ENCODE measurements at places on chromosomes 11 and 22.

DNA sequence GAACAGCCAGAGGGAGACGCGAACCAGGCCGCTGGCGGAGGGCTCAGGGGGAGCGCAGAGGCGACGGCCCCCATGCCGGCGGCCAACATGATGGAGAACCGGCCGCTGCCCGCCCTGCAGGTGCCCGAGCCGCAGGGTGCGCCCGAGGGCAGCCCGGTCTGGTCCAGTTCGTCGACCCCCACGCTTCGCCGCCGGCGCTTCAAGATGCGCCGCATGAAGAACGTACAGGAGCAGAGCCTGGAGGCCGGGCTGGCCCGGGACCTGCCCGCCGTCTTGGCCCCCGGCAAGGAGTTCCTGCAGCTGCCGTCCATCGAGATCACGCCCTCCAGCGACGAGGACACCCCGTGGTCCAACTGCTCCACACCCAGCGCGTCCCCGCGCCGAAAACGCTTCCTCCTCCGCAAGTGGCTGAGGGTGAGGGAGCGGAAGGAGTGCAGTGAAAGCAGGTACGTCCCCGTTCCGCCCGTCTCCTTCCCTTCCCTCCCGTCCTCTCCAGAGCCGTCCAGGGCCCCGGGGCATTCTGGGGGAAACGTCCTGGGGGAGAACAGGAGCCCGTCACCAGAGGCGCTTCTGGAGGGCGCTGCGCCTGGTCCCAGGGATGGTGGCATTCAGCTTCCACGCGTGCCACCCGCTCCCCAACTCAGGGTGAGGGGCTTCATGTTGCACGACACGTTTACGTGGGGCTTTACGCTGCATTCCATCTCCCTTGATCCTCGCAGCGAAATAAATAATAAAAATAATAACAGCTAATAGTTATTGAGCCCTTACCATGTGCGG is 840 bp downstream of the GRAMD1B start:
- DNase-seq: no peak

- DNase-seq: no peak
These were observed 40.3 kb downstream of the CSNK2A3 start for GRCh38 chr11:11312738-11313137.

GRCh38 chr11:30586251-30587144 is at the start of gene MPPED2:
MPPED2 (minus strand) TSS chr11:30586353; CDS start chr11:30580373, 5,980 bp downstream.
- DNase-seq: no peak

- no peak for DNase-seq
These were observed 17.3 kb upstream of the DGCR8 start for GRCh38 chr22:20062766-20063083.

GRCh38 chr11:129732941-129733340 is 82.7 kb upstream of the TMEM45B start:
- DNase-seq: no peak

DNA sequence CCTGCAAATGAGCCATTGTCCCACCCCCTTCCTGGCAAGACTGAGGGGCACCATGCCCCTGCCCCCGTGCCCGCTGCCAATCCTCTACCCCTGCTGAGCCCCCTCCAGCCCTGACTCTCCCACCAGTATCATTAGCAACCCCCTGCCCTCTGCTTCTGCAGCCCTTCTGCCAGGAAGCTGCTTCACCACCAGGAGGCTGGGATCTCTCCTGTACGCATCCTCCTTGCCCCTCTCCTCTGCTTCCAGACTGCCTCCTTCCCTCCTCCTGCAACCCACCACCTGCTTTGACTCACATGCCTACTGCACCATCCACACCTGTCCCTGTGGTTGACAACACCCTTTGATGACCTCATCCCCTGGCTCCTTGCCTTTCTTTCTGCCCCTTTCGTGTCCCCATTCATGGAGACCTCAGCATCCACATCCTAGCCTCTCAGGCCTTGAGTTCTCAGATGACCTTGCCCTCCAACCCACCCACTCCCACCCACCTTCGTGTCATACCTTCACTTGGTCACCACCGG is 13.4 kb upstream of the PNPLA3 start:
- no peak for DNase-seq

DNA sequence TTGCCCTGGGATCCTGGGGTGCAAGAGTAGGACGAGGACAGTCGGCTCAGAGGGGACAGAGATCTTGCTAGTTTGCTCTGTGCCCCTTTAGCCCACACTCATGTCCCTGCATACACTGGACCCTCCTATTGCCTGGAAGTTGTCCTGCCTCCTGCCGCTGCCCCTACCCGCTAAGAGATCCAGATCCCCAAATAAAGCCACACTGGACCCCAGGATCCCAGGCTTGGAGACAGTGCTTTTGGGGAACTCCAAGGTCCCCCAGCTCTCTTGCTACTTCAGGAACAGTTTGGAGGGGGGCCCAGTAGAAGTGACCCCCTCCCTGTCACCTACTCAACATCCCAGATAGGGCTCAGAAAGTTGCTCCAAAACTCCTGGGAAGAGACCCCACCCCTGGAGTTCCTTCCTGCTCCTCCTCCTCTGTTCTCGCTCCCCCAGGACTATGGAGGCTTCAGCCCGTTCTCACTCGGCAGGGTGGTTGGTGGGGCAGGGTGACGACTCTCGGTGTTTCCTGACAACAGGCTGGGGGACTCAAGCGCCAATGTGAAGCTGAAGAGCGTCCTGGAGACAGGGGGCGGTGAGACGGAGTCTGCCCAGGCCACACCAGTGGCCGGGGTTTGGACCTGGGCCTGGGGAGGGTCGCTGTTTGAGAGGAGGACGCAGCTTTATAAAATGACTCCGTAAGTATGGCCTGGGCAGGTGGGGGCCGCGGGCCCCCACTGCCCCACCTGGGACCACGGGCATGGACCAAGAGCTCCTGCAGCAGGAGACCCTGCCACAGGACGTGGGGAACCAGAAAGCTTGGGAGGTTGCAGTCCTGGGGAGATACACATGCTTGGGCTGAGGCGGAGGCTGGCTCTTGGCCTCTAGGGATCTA is 19.2 kb upstream of the TUB start:
- no peak for DNase-seq

GRCh38 chr22:32896891-32897290 is 95.4 kb downstream of the TIMP3 start:
- no peak for DNase-seq

- no peak for DNase-seq
These were observed 94.3 kb downstream of the PIWIL4 start for GRCh38 chr11:94661444-94661843.

GRCh38 chr11:109984634-109985289 is 108.4 kb upstream of the ZC3H12C start:
- no peak for DNase-seq

DNA sequence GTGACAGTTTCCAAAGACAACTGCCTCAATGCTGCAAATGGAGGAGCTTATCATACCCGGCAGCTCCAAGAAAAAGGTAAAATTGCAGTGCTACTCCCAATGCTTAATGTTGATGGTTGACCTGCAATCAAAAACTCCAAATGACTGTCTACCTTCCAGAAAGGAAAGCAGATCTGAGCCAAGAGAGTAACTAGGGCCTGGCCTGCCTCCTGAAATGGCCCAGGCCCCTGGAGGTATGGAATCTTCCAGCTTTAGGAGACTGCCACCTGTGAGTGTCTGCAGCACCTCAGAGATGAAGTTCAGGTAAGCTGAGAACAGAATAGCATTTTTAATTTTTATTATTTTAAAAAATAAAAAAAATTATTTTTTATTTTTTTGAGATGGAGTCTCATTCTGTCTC is 23.7 kb downstream of the EXPH5 start:
- DNase-seq: no peak

- no peak for DNase-seq
These were observed 119.6 kb upstream of the IGLL5 start for GRCh38 chr22:22767876-22768602.

- DNase-seq: no peak
These were observed 24.7 kb downstream of the CAPN1 start for GRCh38 chr11:65206441-65206841.

DNA sequence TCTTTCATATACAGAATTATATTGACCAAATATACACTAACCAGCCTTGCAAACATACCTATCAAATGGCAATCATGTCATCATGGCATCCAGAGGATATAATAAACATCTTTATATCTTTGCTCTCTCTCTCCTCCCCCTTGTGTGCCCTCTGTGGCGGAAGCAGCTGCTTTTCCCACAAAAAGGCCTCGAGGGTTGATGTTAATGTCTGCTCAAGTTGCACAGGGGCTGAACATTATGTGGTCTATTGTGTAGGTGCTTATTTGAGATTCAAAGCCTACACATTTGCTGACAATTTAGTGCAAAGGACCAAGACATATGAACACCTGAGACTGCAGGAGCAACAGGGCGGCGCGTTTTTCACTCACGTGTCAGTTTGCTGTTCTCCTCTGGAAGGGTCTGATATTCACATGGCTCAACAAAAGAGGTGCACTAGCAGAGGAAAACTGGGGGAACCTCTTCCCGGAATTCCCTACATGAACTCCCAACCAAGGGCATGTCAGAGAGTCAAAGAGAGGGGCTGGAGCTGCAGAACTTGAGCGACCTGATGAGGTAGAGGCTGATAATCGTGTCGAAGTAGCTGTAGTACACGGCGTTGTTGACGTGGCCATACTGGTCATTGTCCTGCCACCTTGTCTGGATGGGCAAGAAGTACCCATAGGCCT is 138.8 kb downstream of the RCN1 start:
- no peak for DNase-seq

GRCh38 chr22:45334528-45334927 is 24.8 kb downstream of the FAM118A start:
- no peak for DNase-seq

DNA sequence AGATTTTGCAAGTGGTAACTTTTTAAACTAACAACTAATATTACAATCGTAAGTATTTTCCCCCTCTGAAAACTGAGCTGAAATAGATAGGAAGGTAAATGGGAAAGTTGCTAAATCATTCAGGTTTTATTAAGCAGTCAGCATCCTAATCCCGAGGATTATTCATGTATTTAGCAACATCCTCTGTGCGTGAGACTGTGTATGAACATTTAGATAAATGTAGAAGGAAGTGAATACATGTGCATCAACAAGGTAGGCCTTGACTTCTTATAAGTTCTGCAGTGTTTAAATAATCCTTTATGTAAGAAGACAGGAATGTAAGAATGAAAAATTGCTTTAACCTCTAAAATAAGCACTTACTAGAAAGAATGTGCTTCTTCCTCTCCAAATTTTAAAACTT is 745.9 kb upstream of the TENM4 start:
- no peak for DNase-seq

DNA sequence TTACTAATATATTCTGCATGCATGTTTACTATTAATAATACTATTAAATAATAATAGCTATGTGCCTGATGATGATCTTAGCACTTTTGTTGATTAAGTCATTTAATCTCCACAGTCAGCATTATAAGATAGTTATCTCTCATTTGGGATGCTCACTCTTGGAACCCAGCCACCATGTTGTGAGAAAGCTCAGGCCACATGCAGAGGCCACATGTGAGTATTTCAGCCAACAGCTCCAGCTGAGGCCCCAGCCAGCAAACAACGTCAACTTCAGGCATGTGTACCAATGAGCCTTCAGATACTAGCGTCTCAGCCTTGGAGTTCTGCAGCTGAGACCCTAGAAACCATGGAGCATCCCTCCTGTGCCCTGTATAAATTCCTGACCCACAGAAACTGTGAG is 798.1 kb upstream of the LRRC4C start:
- DNase-seq: no peak

DNA sequence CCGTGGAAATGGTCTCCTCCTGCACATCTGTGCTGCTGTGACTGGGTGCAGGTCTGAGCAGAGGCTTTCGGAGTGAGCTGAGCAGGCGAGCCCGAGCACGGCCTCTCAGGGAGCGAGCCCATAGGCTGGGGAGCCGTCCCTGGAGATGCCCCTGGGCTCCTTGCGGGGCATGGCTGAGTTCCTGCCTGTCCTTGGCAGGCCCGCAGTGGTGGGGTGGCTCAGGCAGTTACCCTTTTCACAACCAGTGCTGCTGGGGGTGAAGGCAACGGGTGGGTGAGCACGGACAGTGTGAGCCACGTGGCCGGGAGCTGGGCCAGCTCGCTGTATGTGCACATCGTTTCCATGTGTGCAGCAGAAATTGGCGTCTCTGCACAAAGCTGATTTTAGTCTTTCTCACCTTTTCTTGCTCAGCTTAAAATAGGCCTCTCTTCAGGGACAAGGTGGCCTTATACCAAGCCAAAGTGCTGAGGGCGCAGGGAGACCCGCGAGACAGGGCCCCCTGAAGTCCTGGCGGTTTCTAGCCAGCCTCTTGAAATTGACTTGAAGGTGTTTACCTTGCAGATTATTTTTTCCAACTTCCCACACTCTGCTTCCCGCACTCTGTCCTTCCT is at the start of gene TP53AIP1:
Gene TP53AIP1, minus strand, starts transcription at position 55 of the 611 bp plus-strand sequence. CDS start 5,053 bp downstream, outside the sequence.
- no peak for DNase-seq

DNA sequence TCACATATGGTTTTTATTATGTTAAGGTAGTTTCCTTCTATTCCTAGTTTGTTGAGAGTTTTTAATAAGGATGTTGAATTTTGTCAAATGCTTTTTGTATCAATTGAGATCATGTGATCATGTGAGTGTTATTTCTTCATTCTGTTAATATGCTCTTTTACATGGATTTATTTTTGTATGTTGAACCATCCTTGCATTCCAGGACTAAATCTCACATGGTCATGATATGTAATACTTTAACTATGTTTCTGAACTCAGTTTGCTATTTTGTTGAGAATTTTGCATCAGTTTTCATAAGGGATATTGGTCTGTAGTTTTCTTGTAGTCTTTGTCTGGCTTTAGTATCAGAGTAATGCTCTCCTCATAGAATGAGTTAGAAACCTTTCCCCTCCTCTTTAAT is 43.2 kb downstream of the KCNQ1 start:
- DNase-seq: no peak

GRCh38 chr11:48029681-48030290 is 49.4 kb downstream of the PTPRJ start:
- no peak for DNase-seq

GRCh38 chr11:45815747-45816146 is 10.8 kb downstream of the SLC35C1 start:
- no peak for DNase-seq

- DNase-seq: no peak
These were observed 76.1 kb upstream of the RTL6 start for GRCh38 chr22:44574057-44574639.

Data from NCI-H748 treated with DMSO at 0.1 percent for 48 hours (cell line).